SW 1271 (cell line): ENCODE measurements at places on chromosomes 7 and 10.

- peak; percentile 6 for DNase-seq
Measured at GRCh38 chr10:101272229-101272868, 43.1 kb upstream of the LBX1 start.

GRCh38 chr7:80748363-80749042, 110.1 kb downstream of the CD36 start:
- no peak for DNase-seq

GRCh38 chr7:78095549-78095948, 297.0 kb downstream of the PHTF2 start:
- DNase-seq, result no peak

DNA sequence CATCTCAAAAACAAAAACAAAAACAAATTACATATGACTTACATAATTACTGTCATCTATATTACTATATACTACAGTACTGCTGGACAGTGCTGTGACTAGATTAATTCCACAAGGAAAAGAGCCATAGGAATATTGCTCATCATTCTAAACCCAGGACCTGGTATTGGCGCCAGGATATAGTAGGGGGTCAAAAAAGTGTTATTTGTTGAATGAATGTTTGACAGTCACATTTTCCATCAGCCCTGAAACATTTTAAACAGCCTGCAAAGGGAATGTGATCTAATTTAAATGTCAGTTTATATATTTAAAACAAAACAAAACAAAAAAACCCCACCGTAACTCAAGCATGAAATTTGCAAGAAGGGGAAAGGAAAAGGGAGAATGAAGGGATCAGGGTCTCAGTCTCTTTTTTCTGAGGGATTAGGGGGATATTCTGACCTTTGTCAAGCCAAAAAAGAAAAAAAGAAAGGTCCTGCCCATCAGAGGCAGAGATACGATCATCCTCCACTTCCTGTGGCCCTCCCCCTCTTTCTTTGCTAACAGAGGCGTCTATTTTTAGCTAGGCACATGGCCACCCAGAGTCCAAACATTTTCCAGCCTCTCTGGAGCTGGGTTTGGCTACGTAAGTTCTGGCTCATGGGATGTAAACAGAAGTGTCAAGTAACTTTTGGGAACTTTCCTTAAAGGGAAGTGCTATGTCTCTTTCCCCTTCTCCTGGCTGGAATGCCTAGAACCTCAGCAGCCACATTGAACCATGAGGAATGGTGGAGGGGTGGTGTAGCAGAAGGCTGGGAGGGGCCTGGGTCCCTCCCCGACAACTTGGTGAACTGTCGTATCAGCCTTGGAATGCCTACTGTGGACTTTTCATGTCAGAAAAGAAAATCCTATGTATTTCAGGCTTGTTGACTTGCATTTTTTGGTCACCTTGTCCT, 44.6 kb upstream of the DLG5 start:
- DNase-seq, result no peak

DNA sequence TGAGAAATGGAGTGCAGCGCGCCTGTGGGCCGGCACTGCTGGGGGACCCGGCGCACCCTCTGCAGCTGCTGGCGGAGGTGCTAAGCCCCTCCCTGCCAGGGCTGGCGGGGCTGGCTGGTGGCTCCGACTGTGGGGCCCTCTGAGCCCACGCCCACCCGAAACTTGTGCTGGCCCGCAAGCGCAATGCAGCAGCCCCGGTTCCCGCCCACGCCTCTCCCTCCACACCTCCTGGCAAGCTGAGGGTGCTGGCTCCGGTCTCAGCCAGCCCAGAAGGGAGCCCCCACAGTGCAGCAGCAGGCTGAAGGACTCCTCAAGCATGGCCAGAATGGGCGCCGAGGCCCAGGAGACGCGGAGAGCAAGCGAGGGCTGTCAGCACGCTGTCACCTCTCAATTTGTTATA, 1063.0 kb upstream of the AUTS2 start:
- DNase-seq, result no peak
